ENCODE measurements at places on chromosomes 4 and X.

GRCh38 chr4:122423246-122423645 lies 33.3 kb downstream of the IL2 start:
- DNase-seq = no peak

DNA sequence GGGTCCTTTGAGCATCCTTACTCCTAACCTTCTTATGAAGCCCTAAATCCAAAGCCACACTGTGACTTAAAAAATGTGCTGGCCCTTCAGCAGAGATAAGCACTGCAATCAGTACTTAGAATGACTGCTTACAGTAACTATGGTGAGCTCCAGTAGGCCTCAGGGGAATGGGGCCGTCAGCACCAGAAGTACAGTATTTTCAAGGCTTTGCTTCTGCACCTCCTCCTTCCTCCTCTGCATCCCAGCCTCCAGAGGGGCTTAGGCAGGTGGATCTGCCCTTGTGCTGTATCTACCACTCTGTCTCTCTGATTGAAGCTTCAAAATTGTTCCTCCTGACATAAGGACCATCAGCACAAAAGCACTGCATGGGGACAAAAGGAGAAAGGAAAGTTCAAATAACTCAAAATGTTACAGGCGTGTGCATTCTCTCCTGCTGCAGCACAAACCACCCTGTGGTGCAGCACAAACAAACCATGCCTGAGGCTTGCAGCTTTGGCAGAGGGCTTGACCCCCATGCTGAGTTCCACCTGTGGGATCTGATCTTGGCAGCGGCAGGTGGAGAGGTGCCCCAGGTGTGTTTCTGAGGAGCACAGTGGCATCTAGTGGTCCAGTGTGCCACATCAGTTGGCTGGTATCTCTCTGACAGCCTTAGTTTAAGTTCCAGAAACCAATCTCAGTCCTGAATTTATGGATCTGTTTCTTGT lies 164.7 kb downstream of the SOWAHB start:
- no peak for DNase-seq

DNA sequence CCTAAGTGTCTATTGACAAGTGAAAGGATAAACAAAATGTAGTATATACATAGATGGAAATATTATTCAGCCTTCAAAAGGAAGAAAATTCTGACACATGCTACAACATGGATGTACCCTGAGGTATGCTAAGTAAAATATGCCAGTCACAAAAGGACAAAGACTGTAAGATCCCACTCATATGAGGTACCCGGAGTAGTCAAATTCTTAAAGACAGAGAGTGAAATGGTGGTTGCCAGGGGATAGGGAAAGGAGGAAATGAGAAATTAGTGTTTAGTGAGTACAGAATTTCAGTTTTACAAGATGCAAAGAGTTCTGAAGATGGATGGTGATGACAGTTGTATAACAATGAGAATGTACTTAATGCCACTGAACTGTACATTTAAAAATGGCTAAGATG lies 102.3 kb upstream of the NAP1L5 start:
- no peak for DNase-seq

GRCh38 chr4:174084542-174084941 lies 198.9 kb downstream of the FBXO8 start:
- DNase-seq = no peak

DNA sequence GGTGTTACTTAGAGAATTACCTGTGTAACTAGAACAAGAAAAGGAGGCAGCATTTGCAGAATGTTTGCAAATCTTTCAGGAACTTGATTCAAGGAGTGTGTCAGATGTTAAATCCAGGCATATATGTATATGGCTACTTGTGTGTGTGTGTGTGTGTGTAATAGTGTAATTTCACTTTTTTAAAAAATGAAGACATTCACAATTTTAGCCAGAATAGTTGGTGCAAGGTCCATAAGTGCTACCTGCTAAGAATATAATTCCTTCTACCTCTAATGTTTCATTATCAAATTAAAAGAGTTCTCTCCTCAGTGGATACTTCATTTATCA lies 158.0 kb downstream of the PALLD start:
- DNase-seq = no peak

DNA sequence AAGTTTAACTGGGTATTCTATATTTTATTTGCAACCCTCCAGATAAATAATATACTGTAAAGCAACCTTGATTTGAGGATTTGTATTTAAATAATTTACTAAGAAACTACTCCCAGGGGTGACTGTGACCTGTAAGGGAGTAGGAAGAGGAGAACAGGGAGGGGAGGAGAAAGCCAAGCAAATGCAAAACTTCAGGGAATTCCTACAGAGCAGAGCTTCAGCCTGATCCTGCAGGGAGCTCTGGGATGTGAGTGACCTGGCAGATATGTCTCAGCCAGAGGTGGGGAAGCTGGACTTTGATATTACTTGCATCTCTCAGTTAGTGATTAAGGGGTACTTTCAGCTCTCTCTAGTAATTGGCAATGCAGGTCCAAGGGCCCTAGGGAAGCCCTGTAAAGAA lies 302.0 kb downstream of the FRMPD4 start:
- DNase-seq = no peak

GRCh38 chr4:55343887-55344286 lies 2.2 kb upstream of the SRD5A3 start:
- no peak for DNase-seq

DNA sequence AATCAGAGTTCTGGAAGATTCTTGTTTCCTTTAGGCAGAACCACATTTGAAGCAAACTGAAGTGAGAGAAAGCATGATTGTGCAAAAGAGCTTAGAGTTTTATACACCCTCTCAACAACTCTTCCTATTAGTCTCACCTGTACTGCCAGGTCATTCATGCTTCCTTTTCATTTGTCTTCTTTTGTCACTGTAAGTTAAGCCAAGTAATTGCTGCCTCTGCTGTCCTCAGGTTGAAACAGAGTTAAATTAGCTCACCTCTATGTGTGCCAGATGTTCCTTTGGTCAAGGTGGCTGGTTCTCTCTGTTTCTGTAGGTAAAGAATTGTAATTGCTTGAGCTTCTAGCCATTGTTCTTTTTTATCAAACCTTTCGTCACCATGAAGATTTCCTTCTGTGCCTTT lies 41.1 kb upstream of the HPGD start:
- DNase-seq = no peak

DNA sequence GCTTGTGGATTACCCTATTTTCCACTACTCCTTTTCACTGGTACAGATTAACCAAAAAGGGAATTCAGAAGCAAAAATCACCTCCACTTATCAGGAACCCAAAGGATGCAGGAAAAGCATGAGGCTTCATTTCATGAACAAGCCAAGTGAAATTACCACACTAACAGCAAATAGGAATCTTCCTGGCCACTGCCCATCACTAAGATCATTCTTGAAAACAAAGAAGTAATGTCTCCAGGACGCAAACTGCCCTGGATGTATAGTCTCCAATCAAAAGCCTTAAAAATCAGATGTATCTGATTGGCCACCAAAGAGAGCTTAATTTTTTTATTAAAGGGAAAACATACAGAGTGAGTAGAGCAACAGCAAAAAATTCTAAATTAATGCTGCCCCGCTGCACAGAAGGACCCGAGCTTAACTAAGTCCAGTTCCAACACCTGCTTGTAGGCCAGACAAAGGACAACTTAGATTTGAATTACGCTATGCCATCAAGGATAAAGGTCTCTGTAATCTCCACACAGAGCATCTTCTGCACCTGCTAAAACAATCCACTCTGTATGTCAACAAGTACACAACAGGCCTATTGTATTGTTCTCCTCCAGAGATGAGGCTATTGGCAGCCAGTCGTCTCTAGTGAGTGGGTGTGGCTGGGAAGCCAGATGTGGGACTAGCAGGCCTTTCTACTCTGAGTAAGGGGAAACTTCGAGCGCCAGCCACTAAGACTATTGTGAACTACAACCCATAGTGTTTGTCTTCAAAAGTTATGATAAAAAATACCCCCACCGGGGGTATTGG lies 12.4 kb downstream of the ZDHHC9 start:
- no peak for DNase-seq

- DNase-seq = no peak
These were observed 34.0 kb upstream of the AMOT start for GRCh38 chrX:112874614-112875013.

DNA sequence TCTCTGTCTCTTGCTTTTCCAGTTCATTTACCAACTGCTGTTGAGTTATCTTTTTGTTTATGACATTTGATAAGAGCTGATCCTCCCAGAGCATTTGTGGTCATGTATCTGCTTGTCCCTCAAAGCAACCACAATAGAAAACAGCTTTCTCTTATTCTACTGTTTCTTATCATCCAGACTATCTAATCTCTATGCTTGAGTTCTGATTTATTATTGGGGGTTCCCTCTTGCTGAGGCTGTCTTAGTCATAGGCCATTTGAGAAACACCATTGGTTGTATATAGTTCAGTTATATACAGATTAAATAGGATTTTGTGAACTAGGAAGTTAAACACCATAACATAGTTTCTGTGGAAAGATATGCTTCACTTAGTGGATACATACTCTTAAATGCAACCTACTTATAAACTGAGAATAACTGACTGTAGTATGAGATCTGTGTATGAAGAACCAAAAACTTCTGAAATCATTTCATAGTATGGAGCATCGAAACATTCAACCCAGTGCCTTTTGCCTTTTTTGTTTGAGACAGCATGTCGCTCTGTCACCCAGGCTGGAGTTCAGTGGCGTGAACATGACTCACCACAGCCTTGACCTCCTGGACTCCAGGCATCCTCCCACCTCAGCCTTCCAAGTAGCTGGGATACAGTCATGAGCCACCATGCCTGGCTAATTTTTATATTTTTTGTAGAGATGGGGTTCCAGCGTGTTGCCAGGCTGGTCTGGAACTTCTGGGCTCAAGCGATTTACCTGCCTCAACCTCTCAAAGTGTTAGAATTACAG lies 75.8 kb downstream of the STIM2 start:
- no peak for DNase-seq

DNA sequence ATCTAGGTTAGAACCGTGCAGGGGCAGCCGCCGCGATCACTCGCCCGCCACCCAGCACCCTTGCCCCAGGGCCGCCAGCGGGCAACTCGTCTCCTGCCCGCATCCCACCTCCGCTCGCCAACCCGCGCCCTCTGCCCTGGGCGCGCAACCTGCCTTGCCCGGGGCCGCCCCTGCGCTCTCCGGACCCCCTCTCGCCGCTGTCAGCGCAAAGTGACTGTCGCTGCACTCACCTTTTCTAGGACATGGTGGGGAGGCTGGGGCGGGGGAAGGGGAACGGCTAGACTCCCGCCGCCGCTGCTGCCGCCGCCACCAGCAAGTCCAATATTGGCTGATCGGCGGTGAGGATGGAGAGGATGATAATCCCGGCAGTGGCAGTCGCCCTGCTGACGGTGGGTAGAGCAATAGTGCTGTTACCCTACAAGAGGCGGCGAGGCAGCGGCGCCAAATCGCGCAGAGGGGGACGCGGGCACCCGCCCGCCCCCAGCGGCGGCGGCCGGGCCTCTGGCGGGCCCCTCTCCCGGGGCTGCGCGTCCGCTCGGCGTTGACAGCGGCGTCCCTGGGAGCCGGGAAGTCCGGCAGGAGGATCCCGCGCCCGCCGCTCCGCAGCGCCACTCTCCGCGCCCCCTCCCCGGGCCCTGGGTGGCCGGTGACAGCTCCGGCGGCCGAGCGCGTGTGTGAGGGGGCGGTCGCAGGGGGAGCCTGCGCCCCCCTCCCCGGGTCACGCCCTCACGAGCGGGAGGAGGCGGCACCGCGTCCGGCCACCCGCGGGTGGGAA lies 2.3 kb upstream of the NR3C2 start:
- peak; percentile 64 for DNase-seq

GRCh38 chrX:10529344-10529743 lies 91.0 kb downstream of the MID1 start:
- DNase-seq = no peak

DNA sequence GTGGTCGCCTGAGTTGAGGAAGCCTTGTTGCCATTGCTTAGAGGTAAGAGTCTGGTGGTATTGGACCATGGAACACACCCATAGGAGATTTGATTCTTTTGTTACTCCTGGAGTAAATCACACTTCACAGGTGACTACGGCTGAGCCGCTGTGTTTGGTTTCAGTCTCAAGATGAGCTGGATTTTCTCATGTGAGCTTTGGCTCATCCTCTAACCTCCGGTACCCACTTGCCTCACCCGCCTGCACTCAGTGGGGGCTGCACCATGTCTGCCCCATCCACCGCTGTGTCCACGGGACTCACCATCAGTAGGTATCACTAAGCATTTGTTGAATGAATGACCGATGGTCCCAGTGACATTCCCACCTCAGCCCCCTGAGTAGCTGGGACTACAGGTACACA lies 52.7 kb downstream of the HTT-AS start:
- DNase-seq = peak; percentile 22

DNA sequence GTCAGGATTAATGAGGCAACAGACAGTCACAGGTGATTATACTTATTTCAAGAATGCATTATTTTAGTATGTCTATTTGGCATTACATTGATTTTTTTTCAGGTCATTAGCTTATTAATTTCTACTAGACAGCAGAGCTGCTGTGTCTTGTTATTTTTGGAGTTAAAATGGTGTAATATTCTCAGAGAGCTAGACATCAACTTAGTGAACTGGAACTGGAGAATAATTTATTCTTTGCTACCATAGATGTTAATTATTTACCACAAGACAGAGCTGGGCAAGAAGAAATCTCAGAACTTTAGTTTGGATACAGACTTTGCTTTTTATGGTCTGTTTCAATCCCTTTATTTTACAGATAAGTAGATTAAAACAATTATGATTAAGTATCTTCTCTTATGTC lies 10.2 kb upstream of the HPGD start:
- DNase-seq = no peak

DNA sequence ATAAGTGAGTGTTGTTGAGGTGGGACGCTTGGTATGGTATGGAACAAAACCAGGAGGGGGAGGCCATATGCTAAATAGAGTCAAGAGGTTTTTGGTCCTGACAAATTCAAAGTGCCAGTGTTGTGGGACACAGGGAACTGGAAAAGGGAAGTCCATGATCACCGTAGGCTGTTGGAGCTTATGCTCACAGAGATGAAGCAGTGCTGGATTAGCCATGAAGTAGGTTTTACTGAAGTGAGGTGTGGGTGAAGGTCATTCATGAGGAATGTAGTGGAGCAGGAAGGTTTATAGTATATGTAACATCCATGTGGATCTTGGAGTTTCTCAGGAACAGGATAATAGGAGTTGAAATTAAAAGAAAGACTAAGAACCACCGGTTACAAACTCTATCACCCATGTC lies 256.1 kb upstream of the PITX2 start:
- DNase-seq = no peak

DNA sequence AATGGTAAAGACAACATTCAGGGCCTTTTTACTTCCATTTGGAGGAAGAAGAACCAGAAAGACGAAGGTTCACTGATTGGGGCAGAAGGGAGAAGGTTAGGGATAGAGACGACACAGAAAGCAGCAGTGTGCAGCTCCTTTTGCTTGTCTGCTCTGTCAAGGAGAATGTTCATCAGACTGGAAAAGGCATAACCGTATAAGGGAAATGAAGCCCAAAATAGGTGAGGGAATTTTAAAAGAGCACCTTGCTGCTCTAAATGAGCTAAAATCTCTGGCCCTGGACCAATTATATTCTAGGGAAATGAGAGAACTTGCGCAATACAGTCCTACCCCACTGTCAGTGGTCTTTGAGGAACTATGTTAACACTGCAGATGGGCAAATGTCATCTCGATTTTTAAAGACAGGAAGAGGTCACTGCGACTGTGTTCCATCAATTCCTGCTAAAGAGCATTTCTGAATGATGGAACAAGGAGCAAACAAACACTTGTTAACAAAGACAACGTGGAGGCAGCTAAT lies 909.8 kb upstream of the FTHL17 start:
- DNase-seq = no peak

- no peak for DNase-seq
These were observed 9.2 kb downstream of the TMEM156 start for GRCh38 chr4:39023059-39023458.

Measured in sciatic nerve (tissue), 2 donors.